ENCODE measurements at places on chromosomes 12 and 14.

DNA sequence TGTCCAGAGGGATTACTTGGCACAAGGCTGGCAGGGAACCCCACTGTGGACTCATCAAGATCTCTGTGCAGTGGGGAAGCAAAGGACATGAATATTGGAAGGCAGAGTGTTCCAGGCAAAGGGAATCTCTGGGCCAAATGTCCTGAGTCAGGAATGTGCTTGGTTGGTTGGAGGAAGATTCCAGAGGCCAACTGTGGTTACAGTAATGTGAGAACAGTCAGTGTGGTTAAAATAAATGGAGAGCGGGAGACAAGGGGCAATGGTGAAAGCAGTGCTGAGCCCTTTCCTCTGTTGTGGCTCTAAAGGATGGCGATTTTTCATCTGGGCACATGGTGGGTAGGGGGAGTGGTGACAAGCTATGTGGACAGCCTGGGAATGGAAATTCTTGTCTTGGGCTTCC lies 948.2 kb downstream of the BCL11B start:
- DNase-seq: no peak

- no peak for DNase-seq
These were observed 198.7 kb downstream of the EFCAB11 start for GRCh38 chr14:89755816-89756215.

DNA sequence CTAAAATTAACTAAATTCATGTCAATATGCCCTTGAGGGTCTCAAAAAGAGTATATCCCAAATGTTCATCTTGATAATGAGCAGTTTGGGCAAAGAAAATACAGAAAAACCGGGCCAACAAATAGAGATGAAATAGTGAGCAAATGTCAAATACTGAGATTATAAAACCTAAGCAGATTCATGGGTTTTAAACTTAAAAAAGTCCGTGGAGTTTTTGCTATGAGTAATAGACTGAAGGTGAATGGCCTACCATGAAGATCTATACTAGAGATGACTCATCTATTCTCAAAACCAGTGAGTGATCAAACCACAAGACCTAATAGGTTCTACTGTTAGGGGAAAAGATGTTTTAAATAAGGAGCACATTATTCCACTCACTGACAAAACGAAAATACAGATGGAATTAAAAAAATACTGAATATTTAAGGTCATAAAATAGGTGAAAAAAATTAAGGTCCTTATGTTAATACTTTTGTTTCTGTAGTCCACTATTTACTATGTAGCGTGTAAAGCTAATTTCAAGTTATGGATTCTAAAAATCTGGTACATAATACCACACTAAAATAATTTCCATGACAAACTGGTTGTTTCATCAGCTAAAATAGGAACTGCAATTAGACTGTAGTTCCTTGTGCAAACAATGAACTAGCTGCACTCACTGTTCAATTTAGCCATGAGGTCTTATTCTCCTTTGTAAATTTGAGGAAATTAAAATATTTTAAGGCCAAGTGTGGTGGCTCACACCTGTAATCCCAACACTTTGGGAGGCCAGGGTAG lies 5.0 kb downstream of the HNRNPC start:
- DNase-seq: no peak

- DNase-seq: no peak
These were observed 96.0 kb upstream of the MDM1 start for GRCh38 chr12:68428211-68428610.

GRCh38 chr12:82838131-82838551 lies 151.4 kb downstream of the TMTC2 start:
- DNase-seq: no peak

- DNase-seq: no peak
These were observed 19.1 kb upstream of the DCP1B start for GRCh38 chr12:2023365-2023764.

DNA sequence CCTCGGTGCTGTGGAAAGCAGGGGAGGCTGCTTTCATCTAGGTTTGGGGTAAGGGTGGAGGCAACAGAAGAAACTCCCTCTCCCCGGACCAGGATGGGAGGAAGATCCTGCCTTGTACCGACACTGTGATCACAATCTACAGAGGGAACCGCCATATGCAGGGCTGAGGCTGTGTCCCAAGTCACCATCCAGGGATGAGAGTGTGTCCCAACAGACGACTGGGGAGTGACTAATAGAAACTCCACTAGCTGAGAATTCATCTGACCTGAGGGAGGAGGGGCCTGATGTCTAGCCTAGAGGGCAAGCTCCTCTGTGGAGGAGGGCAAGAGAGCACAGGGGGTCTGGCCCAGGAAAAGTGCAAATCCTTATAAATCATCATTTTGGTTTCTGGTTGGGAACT lies 172.4 kb downstream of the CALM1 start:
- DNase-seq: no peak

GRCh38 chr14:72883961-72884360 lies 9.9 kb downstream of the DPF3 start:
- DNase-seq: no peak

- DNase-seq: no peak
These were observed 13.9 kb downstream of the GALNT9 start for GRCh38 chr12:132315507-132315906.

- no peak for DNase-seq
These were observed 1122.6 kb downstream of the FLRT2 start for GRCh38 chr14:86652526-86652925.

GRCh38 chr14:29348504-29348903 lies 579.1 kb downstream of the PRKD1 start:
- no peak for DNase-seq

DNA sequence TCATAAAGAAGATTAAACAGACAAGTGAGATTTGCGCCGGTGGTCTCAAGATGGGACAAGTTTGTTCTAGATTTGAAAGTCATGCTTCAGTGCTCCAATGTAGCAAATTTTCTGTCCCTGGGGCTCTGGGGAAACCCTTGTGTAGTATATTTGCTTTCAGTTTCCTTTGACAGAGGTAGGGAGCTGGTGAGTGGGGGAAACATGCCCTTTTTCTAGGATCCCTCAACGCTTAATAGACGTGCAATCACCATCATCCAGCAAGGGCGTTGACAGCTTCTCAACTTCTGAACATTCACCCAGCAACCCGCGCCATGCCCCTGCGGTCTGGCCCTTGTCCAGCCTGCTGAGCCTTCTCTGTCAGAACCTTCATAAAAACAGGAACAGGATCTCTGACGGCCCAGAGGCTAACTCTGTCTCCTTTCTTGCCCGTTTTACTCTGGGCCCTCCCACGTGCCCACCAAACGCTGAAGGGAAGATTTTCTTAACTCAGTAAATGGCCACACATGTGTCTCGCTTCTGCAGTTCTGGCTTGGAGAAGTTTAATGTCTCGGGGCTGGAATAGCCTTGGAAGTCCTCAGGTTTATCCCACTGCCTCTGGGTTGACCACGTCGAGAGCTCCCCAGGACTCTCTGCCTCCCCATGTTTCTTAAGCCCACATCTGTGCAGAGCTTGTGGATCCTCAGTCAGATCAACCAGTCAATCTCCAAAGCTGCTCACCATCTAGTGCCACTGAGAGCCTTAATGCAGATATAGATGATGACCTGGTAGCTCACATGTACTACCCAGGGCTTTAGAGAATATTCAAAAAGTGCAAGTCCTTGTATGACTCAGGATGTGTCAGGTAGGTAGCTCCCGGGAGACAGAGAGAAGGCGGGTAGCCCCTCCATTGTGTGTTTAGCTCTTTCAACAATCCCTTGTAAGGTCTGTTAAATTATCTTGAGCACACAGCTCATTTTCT lies 58.1 kb upstream of the CCND2 start:
- DNase-seq: no peak

- no peak for DNase-seq
These were observed 5.6 kb downstream of the DACT1 start for GRCh38 chr14:58643366-58643765.

- DNase-seq: no peak
These were observed 34.5 kb downstream of the RTN1 start for GRCh38 chr14:59836116-59836515.

DNA sequence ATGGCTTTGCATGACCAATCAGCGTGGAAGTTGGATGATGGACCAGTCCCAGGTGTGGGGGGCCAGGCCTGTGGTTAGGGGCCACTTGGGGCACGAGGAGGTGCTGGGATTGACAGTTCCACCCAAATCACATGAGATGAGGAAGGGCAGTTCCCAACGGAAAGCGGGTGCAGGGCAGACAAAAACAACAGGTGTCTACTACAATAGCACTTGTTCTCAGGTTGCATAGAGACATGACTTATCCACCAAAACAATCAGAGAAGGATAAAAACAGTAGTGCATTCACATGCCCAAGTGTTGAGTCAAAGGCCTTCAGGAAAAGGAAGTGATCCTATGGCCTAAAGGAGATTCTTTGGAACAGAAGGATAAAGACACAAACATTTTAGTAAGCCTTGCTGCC lies 14.6 kb upstream of the EIF2B2 start:
- no peak for DNase-seq

DNA sequence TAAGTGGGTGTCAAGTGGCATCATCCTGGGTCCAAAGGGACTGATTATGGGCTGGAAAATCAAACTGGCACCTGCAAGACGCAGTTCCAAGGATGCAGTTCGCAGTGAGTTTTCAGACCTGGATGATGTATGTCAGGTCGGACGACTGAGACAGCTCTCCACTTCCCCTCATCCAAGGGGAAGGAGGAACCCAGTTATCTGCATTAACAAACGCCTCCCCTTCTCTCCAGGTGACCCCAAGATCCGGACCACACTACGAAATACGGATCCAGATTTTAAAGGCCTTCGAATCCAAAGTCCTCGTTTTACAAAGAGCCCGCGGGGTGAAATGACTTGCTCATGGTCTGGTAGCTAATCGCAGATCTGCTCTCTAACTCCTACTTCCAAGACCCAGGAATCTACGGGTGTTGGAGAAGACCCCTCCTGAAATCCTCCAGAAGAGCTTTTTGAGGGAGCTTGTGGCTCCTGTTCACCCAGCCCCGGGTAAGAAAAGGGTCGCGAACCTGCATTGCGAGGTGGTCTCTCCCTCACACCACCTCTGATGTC lies 460 bp upstream of the SYNE2 start:
- no peak for DNase-seq

- DNase-seq: no peak
These were observed at the start of gene STAT6 for GRCh38 chr12:57111031-57111734. STAT6 (minus strand) TSS chr12:57111362; CDS start chr12:57108278, 3,084 bp downstream.

DNA sequence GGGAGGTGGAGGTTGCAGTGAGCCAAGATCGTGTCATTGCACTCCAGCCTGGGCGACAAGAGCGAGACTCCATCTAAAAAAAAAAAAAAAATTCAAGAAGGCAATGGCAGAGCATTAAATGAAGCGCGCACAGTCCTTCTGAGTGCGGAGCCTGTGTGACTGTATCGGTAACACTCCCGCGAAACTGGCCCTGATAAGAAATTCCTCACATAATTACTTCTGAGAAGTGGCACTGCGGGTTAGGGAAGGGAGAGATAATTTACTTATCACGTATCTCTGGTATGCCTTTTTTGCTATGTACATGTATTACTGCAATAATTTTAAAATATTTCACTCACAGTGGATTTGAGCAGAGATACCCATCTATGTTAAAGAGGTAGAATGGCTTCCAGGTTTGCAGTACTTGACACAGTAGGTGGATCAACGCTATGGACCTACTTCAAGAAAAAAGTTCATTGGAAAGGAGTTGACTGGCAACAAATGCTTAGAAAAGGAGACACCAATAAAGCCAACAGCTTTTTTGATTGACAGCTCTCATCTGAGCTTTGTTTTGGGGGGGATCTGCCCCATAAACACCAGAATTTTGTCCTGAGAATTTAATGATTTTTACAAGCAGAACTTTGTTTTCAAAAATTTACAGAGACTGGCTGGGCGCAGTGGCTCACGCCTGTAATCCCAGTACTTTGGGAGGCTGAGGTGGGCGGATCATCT lies 29.2 kb upstream of the SPTLC2 start:
- no peak for DNase-seq

DNA sequence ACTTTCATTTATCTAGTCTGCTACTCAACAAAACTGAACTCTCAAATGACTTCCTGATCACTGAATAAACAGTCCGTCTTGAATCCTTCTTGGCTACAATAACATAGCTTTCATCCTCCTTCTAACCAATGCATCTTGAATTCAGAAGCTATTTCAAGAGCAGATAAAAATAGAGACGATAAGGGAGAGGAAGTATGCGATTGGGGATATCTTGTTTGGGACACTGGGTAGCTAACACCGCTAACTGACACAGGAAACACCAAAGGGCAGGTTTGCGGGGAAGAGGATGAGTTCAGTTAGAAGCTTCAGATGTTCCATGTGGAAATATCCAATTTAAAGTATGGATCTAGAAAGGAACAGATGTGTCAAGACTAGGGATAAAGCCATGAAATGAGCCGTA lies 102.5 kb downstream of the SLC41A2 start:
- no peak for DNase-seq

DNA sequence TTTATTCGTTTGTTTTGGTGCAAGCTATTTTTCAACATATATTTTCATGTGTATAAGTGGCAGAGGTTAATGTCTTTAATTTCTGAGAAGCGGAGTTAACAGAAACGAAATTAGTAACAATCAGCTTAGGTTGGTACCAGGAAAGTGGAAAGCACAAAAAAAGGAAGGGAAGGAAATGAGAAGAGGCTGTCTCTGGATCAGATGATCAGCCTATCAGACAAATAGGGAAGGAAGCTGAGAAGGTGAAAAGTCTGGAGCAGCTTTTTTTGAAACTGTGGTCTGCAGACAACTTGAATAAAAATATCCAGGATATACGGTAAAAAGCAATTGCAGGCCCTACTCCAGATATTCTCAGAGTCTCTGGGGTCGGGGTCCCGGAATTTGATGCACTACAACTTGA lies 265.0 kb downstream of the SSPN start:
- no peak for DNase-seq

DNA sequence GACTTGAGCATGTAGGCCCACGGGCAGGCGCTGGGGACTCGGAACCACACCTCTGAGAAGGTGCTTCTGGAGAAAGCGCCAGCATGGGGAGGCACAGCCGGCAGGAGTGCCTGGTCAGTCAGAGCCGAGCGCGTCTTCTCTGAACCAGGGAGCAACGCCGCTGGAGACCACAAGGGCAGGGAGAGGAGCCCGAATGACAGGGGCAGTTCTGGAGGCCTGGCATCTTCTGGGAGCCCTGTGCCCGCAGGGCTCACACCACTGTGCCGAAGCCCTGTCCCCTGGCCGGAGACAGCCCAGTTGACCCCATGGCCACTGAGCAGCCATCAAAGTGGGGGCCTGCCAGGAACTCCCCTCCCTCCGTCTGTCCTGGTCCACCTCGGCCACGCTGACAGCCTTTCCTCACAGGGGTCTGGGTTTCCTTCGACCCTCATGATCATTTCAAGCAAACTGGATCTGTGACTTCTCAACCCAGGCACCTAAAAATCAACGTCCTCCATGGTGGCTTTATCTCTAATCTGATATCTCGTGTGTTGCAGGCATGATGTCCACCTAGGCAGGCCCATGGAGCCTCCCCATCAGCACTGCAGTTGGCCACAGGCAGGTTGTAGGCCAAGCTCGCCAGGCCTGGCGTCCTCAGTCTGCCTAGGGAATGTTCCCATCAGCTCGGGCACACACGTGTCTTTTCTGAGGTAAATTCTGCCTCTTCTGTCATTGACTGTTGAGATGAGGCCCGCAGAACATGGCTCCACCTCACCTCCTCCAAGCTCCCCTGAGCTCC lies 299.3 kb upstream of the RTL1 start:
- no peak for DNase-seq

GRCh38 chr14:106511800-106512198 lies 985.4 kb downstream of the TMEM121 start:
- DNase-seq: no peak

Data from neuronal stem cell (in vitro differentiated cells).